ENCODE measurements at places on chromosomes 1 and 21. TPM values are rescaled to one million over a fixed set of nuclear protein-coding genes. Genes with fewer than 3 reads are reported as not detected.

OR2W3 gene
- total RNA-seq, result not detected

PAQR6 gene
- total RNA-seq, result 0.12 TPM

THEMIS2 gene
- 10.1 TPM for total RNA-seq

TLCD4 gene
- 0.48 TPM for total RNA-seq

TSNAX gene
- 36.3 TPM for total RNA-seq

PLA2G2F gene
- not detected for total RNA-seq

LRRC47 gene
- total RNA-seq, result 25.3 TPM

CRP gene
- not detected for total RNA-seq

CD247 gene
- total RNA-seq, result not detected

TINAGL1 gene
- 7.0 TPM for total RNA-seq

NECTIN4 gene
- 0.20 TPM for total RNA-seq

CD244 gene
- total RNA-seq, result not detected

ADGRL4 gene
- 50.3 TPM for total RNA-seq

GLMP gene
- total RNA-seq, result 70.2 TPM

NCMAP gene
- not detected for total RNA-seq

KRTAP13-1 gene
- total RNA-seq, result not detected

SCCPDH gene
- total RNA-seq, result 31.8 TPM

PPFIA4 gene
- total RNA-seq, result 4.5 TPM

TMPRSS3 gene
- not detected for total RNA-seq

IQCC gene
- total RNA-seq, result 2.9 TPM

GJB3 gene
- total RNA-seq, result not detected

B3GALT2 gene
- 0.96 TPM for total RNA-seq

KIF26B gene
- 2.3 TPM for total RNA-seq

HPCAL4 gene
- total RNA-seq, result 0.10 TPM

HMGN2 gene
- total RNA-seq, result 772 TPM

CLK2 gene
- total RNA-seq, result 20.8 TPM

EPHX1 gene
- total RNA-seq, result 25.0 TPM

SIPA1L2 gene
- total RNA-seq, result 12.9 TPM

WNT3A gene
- not detected for total RNA-seq

PDC gene
- total RNA-seq, result not detected

HFM1 gene
- total RNA-seq, result not detected
